ENCODE measurements at places on chromosomes 7 and 10. TPM values are rescaled to one million over a fixed set of nuclear protein-coding genes. Genes with fewer than 3 reads are reported as not detected.
A peak's percentile ranks its signal among the peaks of the same experiment; 100 is the strongest.

The KCNK18 gene
- total RNA-seq = not detected

GRCh38 chr7:72268796-72269195, 143.3 kb downstream of the CALN1 start:
- no peak overlapping the region for H3K4me3 ChIP-seq
- DNase-seq = no peak
- H3K27ac ChIP-seq = no peak overlapping the region
- no peaks in the 10 kb centered on the region for H3K4me1 ChIP-seq

- H3K27ac ChIP-seq = no peak overlapping the region
- peaks cover 6% of the 10 kb centered on the region for H3K4me1 ChIP-seq
- DNase-seq = no peak
- no peak overlapping the region for H3K4me3 ChIP-seq
Measured at GRCh38 chr7:36190447-36191291, 37.6 kb downstream of the EEPD1 start.

- H3K4me1 ChIP-seq = peaks cover 17% of the 10 kb centered on the region
- H3K27me3 ChIP-seq = peaks cover 9% of the 10 kb centered on the region
- no peak for DNase-seq
- H3K27ac ChIP-seq = peak overlapping the region; percentile 75
- peaks cover 6% of the 10 kb centered on the region for H3K36me3 ChIP-seq
Measured at GRCh38 chr7:70694971-70695794, 436.8 kb upstream of the GALNT17 start.

The EPO gene
- total RNA-seq = not detected

- H3K4me1 ChIP-seq = no peaks in the 10 kb centered on the region
- H3K27ac ChIP-seq = no peak overlapping the region
- no peak for DNase-seq
- no peak overlapping the region for H3K4me3 ChIP-seq
- no peaks in the 10 kb centered on the region for H3K27me3 ChIP-seq
Measured at GRCh38 chr7:22184549-22185199, 172.3 kb downstream of the RAPGEF5 start.

The FRMPD2 gene
- total RNA-seq = not detected

DNA sequence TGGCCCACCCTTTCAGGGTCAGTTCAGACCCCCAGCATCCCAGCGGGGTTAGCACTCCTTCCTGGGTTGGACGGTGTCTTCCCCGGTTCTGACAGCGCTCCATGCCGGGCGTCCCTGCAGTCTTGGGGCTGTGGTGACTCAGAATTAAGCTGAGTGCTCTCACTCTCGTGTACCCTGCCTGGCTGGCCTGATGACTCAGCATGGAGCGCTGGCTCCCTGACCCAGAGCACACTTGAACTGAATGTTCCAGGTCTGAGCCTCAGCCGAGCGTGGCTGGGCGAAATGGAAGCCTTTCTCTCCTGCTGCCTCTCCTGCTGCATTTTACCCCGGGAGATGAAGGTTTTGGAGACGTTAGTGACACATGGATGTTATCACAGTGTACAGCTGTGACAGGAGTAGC, 7.1 kb downstream of the BAG3 start:
- H3K36me3 ChIP-seq = peaks cover 17% of the 10 kb centered on the region
- DNase-seq = peak; percentile 84
- no peak overlapping the region for H3K4me3 ChIP-seq
- H3K27me3 ChIP-seq = no peaks in the 10 kb centered on the region

- no peaks in the 10 kb centered on the region for H3K36me3 ChIP-seq
- DNase-seq = no peak
- no peak overlapping the region for H3K4me3 ChIP-seq
- no peaks in the 10 kb centered on the region for H3K27me3 ChIP-seq
- H3K27ac ChIP-seq = no peak overlapping the region
Measured at GRCh38 chr7:80661729-80662128, 23.3 kb downstream of the CD36 start.

DNA sequence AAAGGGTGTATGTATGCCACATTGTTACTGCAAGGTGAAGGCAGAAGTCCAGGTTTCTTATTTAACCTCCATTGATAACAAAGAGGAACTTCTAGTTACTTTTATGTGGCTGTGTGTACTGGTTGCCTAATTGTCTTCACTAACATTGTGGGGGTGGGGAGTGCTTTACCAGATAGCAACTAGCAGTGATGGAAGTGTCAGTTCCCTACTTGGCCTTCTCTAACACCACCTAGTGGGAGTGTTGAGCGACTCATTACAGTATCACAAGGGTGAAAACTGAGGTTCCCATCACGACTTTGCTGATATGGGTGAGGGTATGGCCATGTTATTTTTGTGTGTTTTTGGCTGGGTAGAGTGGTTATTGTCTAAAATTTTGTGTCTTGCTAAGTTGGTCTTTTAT, 274.4 kb downstream of the THSD7A start:
- DNase-seq = peak; percentile 25

GRCh38 chr7:137967143-137968018, 34.5 kb downstream of the CREB3L2 start:
- no peak for DNase-seq
- peak overlapping the region; percentile 49 for H3K27ac ChIP-seq
- H3K4me1 ChIP-seq = peaks cover 82% of the 10 kb centered on the region
- no peaks in the 10 kb centered on the region for H3K36me3 ChIP-seq
- H3K27me3 ChIP-seq = no peaks in the 10 kb centered on the region
- no peak overlapping the region for H3K4me3 ChIP-seq

DNA sequence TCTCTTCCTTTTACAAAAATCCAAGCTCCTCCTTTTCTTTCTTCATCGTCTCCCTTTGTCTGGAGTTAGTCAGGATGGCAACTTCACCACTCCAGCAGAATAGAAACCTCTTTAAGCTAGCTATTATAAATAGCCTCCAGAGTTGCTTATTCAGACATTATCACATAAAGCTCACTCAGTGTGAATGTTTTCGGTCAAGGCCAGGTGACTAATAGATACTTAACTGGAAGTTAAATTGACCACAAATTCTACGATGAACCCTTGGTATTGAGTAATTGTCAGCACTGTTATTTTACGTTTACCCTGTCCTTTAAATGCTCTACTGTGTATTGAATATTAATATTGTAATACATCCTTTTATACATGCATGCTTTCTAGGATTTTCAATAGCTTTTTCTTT, 340.4 kb downstream of the OTUD1 start:
- H3K27ac ChIP-seq = no peak overlapping the region
- DNase-seq = no peak
- H3K4me3 ChIP-seq = no peak overlapping the region
- no peaks in the 10 kb centered on the region for H3K27me3 ChIP-seq

The COX15 gene
- 14.0 TPM for total RNA-seq

DNA sequence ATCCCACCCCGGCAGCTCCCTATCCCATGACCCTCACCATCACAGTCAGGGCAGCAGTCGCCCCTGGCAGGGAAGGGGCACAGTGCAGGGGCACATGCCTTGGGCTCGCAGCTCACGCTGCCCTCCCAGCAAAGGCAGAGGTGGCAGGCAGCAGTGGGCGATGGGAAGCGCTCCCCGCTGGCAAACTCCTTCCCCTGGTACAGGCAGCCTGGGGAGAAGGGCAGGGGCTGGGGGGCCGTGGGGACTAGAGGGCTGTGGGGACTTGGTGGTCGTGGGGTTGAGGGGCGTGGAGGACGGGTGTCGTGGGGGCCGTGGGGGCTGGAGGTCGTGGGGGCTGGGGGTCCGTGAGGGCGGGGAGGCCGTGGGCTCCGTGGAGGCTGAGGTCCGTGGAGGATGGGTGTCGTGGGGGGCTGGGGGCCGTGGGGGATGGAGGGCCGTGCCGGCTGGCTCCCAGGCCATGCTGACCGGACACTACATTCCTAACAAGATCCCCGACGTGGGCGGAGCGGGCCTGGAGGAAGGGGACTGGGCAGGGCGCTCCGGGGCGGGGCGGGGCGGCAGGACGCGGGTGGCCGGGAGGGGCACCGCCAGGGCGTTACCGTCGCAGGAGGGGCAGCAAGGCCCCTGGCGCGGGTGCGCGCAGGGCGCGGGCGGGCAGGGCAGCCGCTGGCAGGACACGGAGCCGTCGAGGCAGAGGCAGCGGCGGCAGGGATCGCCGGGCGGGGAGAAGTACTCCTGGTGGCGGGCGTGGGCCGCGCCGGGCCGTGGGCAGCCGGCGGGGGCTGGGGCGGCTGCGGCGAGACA, 20.0 kb downstream of the KCP start:
- H3K4me1 ChIP-seq = peaks cover 9% of the 10 kb centered on the region
- H3K4me3 ChIP-seq = peak overlapping the region; percentile 40
- no peak overlapping the region for H3K27ac ChIP-seq
- peak; percentile 79 for DNase-seq
- H3K27me3 ChIP-seq = peaks cover 55% of the 10 kb centered on the region

GRCh38 chr7:149811831-149812490, 26.2 kb upstream of the ZNF862 start:
- peaks cover 40% of the 10 kb centered on the region for H3K27me3 ChIP-seq
- no peak overlapping the region for H3K4me3 ChIP-seq
- H3K4me1 ChIP-seq = no peaks in the 10 kb centered on the region
- no peaks in the 10 kb centered on the region for H3K36me3 ChIP-seq
- no peak overlapping the region for H3K27ac ChIP-seq

- no peak overlapping the region for H3K4me3 ChIP-seq
- H3K4me1 ChIP-seq = no peaks in the 10 kb centered on the region
- no peak overlapping the region for H3K27ac ChIP-seq
- no peak for DNase-seq
Measured at GRCh38 chr10:35578618-35578956, 26.6 kb upstream of the GJD4 start.

GRCh38 chr10:110170142-110170971, 37.0 kb upstream of the MXI1 start:
- H3K4me3 ChIP-seq = no peak overlapping the region
- DNase-seq = peak; percentile 38
- no peaks in the 10 kb centered on the region for H3K27me3 ChIP-seq
- no peaks in the 10 kb centered on the region for H3K36me3 ChIP-seq
- H3K4me1 ChIP-seq = peaks cover 8% of the 10 kb centered on the region
- no peak overlapping the region for H3K27ac ChIP-seq

- no peak overlapping the region for H3K27ac ChIP-seq
- no peak overlapping the region for H3K4me3 ChIP-seq
- no peaks in the 10 kb centered on the region for H3K4me1 ChIP-seq
- H3K27me3 ChIP-seq = no peaks in the 10 kb centered on the region
- no peaks in the 10 kb centered on the region for H3K36me3 ChIP-seq
Measured at GRCh38 chr10:124210263-124210662, 116.9 kb upstream of the CHST15 start.

The TAS2R4 gene
- total RNA-seq = 1.0 TPM

The WDR86 gene
- 6.2 TPM for total RNA-seq

The ASB10 gene
- not detected for total RNA-seq

DNA sequence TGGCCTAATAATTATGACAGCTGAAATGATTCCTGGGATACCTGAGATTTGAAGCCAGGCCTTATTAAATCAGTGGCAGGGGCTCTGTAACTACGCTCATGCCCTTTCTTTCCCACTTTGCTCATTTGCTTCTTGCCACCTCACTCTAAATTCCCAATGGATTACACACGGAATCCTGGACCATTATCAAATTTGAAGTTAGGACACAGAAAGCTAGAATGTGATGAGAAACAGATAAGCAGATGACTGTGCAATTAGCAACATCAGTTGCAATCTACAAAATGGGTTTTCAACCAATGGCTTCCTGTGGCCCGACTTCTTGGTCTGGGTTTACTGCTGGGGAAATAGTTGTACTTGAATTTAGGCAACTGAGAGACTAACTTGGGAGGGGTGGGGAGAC, 374.3 kb downstream of the INHBA start:
- no peak for DNase-seq
- H3K27me3 ChIP-seq = no peaks in the 10 kb centered on the region
- H3K4me3 ChIP-seq = no peak overlapping the region
- no peaks in the 10 kb centered on the region for H3K4me1 ChIP-seq
- no peak overlapping the region for H3K27ac ChIP-seq

DNA sequence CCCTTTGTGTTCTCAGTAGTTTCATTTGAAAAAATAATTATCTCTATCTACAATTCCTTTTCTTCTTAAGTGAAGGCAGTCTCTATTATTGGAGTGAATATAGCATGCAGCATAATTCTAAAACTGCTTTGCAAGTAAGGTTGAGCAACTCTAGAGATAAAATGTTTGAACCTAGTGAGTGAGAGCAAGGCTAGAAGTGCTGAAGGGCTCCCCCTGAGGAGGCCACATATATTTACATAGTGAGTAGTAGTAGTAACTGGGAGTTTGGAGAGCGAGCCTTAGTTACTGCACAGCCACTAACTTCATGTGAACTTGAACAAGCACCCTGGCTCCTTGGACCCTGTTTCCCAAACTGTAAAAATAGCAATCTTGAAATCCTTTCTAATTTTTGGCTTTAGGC, 141.5 kb upstream of the DKK1 start:
- peak; percentile 12 for DNase-seq
- H3K27me3 ChIP-seq = no peaks in the 10 kb centered on the region
- no peaks in the 10 kb centered on the region for H3K4me1 ChIP-seq
- no peak overlapping the region for H3K4me3 ChIP-seq
- H3K27ac ChIP-seq = no peak overlapping the region

GRCh38 chr10:69051303-69051702, 36.6 kb upstream of the SRGN start:
- H3K4me3 ChIP-seq = no peak overlapping the region
- H3K4me1 ChIP-seq = peaks cover 17% of the 10 kb centered on the region
- no peaks in the 10 kb centered on the region for H3K27me3 ChIP-seq
- peak overlapping the region; percentile 26 for H3K27ac ChIP-seq

The PDE6C gene
- not detected for total RNA-seq

DNA sequence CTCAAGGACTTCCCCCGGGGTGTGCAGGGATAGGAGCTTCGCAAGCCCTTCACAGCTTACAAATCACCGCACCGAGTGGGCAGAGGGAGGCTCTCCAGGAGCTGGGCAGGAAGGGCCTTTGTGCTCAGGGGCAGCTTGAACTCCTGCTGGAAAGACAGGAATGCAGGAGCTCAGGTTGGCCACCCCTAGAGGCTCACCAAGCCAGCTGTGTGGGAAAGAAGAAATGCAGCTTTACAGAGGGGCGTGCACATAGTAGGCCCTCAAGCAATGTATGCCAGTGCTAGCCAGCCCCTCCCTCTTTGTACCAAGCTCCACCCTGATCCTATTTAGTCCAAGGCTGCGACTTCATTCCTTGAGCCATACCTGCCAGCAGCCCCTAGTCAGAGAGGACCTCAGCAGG, 26.1 kb downstream of the STRA8 start:
- H3K36me3 ChIP-seq = no peaks in the 10 kb centered on the region
- H3K27ac ChIP-seq = no peak overlapping the region
- no peaks in the 10 kb centered on the region for H3K27me3 ChIP-seq
- H3K4me3 ChIP-seq = no peak overlapping the region
- DNase-seq = no peak

The ZNF22 gene
- total RNA-seq = 18.4 TPM

GRCh38 chr7:103727982-103728610, 261.4 kb downstream of the RELN start:
- no peaks in the 10 kb centered on the region for H3K4me1 ChIP-seq
- DNase-seq = no peak
- no peak overlapping the region for H3K27ac ChIP-seq

Measured in stomach (tissue), 19 donors.